ENCODE measurements at places on chromosomes 1 and 21.

DNA sequence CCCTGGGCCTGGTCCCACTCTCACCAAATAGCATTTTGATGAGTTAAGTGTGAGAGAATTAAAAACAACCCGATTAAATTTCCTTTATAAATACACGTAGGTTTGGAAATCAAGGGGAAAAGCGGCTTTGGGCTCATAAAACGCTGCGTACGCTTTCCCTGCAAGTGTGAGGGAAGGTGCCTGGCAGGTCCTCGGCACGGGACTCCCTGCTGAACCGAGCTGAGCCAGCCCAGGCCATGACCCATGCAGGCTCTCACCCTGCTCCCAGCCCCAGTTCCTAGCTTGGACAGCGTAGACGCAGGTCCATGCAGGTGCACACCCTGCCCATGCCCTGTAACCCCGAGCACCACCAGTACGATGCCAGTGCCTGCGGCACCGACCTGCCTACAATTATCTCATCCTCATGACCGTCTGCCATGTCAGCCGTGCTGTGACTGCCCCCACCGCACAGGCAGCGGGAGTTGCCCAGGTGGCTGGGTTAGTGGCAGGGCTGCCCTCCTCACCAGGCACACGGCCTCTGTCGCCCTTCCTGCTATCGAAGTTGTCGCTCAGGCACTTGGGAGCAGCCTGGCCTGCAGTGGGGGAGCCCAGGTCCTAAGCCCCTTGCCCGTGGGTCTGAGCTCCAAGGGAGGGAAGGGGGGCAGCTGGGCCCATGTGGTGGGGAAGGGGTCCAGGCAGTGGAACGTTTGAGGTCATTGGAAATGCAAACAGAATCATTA lies 41.0 kb upstream of the ACTRT2 start:
- no peak for DNase-seq

GRCh38 chr1:204343802-204344201 lies 15.9 kb downstream of the PLEKHA6 start:
- no peak for DNase-seq

GRCh38 chr1:152107984-152108881 lies 7.0 kb downstream of the TCHH start:
- no peak for DNase-seq

GRCh38 chr1:72557446-72558049 lies 275.2 kb upstream of the NEGR1 start:
- no peak for DNase-seq

DNA sequence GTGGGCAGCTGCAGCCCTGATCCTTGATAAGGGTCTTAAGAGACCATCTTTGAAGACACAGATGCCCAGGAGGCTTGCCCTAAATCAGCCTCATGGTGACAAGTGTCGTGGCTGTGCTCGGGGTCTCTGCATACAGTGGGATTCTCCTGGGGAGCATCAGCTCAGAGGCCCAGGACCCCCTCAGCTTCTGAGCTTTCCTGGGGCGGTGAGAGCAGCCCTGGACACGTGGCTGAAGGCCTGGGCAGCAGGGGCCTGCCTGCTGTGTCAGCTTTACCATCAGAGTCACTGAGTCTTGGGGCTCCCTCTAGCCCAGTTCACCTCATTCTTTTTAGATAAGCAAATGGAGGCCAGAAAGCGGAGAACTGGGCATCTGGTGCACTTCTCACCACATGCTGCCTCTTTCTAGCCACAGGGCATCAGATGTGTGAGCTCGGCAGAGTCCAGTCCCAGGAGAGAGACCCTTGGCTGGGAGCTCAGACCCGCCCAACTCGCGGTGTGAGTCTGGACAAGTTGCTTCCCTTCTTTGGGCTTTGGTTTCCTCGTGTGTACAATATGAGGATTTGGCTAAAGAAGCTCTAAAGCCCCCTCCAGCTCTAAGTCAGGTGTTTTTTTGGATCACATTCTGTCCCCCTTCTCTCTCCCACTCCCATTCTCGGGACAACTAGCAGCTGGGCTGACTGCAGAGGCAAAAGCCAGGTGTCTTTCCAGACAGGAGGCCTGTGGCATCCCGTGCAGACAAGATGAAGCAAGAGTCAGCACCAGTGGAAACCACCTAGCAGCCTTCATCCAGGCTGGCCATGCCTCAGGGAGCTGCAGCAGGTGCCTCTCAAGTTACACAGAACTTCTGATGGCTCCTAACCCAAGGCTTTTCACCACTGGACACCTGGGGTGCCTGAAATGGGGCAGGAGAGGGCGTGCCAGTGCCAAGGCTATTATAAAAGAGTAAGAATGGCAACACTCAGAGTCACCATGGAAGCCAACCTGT lies 119.1 kb downstream of the KCNN3 start:
- DNase-seq, result no peak

DNA sequence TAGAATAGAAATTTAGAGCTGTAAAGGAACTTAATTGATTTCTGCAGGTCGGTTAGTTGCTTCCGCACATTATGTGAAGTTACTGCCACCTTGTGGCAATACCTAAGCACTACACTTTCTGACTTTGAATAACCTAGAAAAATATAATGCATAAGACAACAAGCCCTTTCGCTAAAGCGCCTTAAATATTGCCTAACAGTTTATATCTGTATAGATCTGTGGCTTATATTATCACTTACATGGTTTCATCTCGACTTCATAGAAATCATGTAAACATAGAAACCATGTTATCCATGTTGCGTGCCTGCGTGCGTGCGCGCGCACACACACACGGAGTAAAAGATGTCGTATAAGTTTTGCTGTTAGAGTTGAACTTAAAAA lies 10.9 kb upstream of the IFI16 start:
- DNase-seq, result no peak

GRCh38 chr21:25635310-25635709 lies 3.7 kb upstream of the JAM2 start:
- DNase-seq, result no peak

DNA sequence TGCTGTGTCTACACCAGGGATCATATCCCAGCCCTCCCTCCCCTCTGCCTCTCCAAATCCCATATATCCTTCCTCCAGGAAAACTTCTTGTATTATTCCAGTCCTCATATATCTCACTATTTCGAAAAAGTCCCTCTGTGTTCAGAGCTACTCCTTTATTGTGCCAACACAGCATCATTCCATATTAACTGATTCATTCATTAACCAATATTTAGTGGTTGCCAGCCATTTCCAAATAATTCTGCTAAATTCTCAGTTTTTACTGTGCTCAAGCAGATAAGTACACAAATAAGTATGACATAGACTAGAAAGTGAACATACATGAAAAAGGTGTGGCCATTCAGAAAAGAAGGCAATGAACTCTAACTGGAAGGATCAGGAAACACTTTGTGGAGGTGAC lies 241.6 kb upstream of the DUSP10 start:
- DNase-seq, result no peak

GRCh38 chr1:17021896-17022295 lies 10.2 kb upstream of the ATP13A2 start:
- DNase-seq, result no peak

DNA sequence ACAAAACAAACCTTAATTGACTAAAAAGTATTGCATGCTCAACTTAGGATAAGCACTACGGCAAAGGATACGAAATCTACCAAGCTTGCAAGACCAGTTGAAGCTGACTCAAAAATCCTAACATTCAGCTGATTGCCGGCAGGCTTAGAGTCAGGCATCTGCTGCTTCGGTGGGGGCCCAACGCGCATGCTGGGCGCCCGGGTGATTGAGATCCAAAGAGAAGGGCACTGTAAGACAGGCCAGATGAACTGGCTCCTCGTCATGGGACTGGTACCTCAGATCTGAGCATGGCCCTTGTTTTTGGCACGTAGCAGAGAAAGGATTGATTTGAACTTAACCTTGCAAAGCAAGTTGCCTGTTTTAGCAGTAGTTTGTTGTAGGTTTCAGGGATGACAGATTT lies 86.6 kb downstream of the PRDM2 start:
- no peak for DNase-seq

- DNase-seq, result no peak
These were observed 2.2 kb downstream of the SPATC1L start for GRCh38 chr21:46181953-46182547.

- no peak for DNase-seq
These were observed 84.4 kb downstream of the CLEC20A start for GRCh38 chr1:178412400-178412770.

DNA sequence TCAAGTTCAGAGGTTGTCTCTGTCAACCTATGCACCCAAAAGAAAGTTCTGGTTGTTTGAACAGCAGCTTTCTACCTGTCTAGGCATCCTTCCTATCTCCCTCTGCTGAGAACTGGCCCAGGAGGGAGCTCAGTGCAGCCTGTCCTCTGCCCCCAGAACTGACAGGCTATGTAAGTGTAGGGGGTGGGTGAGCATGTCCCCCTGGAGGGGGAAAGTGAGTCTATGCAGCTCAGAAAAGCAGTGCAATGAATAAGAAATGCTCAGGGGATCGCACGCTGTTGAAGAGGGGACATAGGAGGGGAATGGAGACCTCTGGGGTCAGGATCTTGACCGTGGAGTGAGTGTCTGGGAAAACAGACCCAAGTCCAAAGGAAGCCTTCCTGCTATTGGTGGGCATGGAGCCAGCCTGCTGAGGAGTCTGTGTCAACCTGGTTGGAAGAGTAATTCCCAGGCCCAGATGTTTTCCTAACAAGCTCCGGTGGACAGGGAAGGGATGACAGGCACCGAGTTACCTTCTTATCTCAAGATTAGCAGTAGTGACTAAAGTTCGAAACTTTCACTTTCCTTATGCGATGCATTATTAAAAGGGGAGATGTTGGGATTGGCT lies 26.1 kb upstream of the FHAD1 start:
- DNase-seq, result no peak

- no peak for DNase-seq
These were observed 1.2 kb downstream of the LENEP start for GRCh38 chr1:154994591-154994990.

DNA sequence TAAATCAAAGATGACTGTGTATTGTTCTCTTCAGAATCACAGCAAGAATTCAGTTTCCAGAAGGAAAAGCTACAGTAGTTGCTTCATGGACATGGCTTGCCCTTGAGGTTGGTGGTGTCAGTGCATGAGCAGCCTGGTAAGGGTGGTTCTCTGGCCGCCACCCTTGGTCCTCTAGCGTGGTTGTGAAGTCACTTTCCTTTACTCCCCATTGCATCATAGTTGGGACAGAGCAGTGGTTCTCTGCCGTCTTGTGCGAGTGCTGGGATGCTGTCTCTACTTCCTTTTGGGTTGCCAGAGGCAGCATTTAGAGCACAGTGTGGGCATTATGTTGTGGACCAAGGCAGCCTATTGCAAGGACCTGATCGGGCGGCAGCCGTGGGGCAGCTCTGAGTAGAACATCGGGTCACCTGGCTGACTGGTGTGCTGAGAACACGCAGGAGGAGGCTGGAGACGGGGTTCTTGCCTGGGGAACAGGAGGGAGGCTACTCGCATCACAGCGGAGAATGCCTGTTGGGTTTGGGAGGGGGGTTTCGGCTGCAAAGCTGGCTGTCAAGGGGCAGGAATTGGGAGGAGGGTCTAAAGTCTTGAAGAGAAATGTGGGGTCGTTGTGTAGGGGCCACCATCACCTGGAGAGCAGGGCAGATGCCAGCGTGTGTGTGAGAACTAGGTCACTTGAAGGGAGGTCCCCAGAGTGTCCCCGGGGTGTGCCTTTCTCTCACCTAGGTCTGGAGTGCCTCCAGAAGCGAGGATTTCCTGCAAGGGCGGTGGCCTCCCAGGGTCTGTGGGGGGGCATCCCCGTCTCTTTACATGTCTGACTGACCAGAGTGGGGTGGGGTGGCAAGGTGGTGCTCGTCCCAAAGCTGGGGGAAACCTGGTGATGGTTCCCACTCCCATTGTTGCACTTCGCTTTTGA lies 6.3 kb downstream of the ARF1 start:
- DNase-seq, result no peak

GRCh38 chr1:2204415-2205190 lies 10.0 kb upstream of the FAAP20 start:
- no peak for DNase-seq

- no peak for DNase-seq
These were observed 29.8 kb downstream of the RCSD1 start for GRCh38 chr1:167659881-167660280.

DNA sequence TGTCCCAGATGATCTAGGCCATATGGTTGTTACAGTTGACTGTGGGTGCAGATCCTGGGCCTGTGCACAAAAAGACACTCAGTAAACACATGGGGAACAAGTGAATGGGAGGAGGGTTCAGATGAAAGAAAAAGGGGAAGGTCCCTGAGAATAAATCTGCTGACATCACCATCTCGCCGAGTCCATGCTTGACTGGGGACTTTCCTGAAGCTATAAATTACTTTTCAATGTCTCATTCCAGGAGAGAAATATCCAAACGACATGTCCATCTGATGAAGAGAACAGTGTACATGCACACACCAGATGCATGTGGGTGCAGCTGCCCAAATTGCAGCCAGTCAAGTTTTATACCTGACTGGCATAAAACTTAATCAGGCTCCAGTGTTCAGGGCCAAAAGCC lies 109.0 kb downstream of the HIVEP3 start:
- no peak for DNase-seq

- no peak for DNase-seq
These were observed 122.3 kb downstream of the DISC1 start for GRCh38 chr1:231748760-231749415.

Measured in activated T-helper 9 cell treated with anti-CD3 and anti-CD28 coated beads, Interleukin-2, amount 50 U/mL, for 16 hours (primary cell).